ENCODE measurements at places on chromosomes 3 and 15.

DNA sequence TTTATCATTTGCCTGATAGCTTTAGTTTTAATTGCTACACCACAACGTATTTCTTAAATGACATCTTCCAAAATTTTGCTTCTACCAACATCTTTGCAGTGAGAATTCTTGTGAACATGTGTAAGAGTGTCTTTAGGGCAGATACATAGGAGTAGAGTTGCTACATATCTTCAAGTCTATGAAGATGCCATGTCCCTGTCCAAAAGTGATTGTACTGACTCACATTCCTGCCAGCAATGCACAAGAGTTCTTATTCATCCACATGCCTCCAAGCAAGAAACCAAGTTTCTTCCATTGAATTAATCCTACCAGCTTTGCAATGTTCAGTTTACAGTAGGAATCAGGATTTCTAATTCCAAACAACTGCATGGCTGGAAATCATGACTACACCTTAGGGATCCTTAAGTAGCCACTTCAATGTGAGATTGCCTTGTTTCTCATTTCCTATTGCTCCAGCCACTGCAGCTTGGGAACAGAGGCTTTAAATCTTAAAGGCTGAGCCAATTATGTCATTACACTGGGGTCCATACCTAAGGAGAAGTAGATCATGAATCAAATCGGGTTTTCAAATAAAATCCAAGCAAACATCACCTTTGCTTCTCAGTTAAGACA, 44.5 kb downstream of the BCL2L10 start:
- DNase-seq = no peak

DNA sequence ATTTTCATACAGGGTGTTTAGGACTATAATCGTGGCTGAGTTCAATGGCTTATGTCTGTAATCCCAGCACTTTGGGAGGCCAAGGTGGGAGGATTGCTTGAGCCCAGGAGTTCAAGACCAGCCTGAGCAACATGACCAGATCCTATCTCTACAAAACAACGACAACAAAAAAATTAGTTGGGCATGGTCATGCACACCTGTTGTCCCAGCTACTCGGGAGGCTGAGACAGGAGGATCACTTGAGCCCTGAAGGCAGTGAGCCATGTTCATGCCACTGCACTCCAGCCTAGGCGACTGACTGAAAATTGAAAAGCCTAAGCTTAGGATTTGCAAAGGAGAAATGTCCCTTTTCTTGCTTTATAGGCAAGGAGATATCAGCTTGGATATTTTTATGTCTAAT, 1.5 kb downstream of the BRK1 start:
- no peak for DNase-seq

GRCh38 chr3:17836092-17836491, 93.7 kb upstream of the TBC1D5 start:
- DNase-seq = no peak

- no peak for DNase-seq
These were observed 327 bp upstream of the CCDC13 start for GRCh38 chr3:42773409-42773751.

DNA sequence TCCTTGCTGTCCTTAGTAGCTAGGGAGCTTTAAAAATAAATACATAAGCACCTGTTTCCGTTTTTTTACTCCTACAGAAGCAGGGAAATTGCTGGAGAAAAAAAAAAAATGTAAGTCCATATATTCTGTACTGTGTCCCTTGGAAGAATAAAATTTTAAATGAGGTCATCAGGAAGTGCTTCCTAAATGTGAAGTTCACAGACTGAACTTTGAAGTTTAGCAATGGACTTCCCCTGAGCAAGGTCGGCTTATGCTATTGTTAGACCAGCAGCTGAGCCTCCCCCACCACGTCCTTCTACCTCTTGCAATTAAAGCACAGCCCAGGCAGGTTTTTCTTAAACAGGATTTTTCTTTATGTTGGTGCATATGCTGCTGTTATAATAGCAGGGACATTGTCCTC, 26.3 kb downstream of the LIPC start:
- no peak for DNase-seq

All from T-helper 2 cell (primary cell).